ENCODE measurements at places on chromosomes 1 and 21.

- DNase-seq, result no peak
These were observed 34.8 kb upstream of the TENT5C start for GRCh38 chr1:117570988-117571409.

GRCh38 chr1:238384381-238384780 is 493.7 kb upstream of the ZP4 start:
- DNase-seq, result no peak

GRCh38 chr21:39079617-39080016 is 103.6 kb downstream of the PSMG1 start:
- DNase-seq, result no peak

DNA sequence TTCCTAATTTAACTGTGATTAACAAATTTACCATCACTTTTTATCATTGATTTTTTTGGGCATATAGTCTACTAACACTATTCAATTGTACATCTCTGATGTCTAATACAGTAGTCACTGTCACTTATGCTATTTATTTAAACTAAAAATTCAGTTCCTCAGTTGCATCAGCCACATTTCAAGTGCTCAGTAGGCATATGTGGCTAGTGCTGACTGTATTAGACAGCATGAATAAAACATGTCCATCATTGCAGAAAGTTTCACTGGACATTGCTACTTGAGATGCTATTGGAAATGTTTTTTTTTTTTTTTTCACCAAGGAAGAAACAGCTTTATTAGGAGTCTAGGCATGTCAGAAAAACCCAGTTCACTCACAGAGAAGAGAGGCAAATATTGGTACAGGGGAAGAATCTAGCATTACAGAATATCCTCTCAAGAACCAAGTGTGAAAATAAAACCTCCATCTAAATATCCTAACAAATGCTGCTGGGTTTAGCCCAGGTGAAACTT is 108.1 kb upstream of the GNG4 start:
- DNase-seq, result no peak

DNA sequence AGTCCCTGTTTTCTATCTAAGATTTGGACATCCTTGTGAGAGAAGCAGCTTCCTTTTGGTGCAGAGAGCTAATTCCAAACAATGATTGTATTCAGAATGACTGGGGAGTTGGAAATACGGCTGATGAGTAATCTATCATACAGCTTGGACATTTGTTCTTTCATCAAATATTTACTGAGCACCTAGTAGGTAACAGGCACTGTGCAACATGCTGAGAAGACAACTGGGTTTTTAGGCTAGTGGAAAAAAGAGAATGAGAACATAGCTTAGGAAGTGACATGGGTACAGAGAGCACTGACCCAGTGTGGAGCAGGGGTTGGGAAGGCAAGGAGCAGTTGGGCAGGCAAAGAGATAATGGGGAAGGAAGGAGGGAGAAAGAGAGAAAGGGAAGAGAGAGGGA is 87.5 kb downstream of the TBX19 start:
- DNase-seq, result no peak

- DNase-seq, result no peak
These were observed 282.2 kb downstream of the NPHP4 start for GRCh38 chr1:5709976-5710375.

DNA sequence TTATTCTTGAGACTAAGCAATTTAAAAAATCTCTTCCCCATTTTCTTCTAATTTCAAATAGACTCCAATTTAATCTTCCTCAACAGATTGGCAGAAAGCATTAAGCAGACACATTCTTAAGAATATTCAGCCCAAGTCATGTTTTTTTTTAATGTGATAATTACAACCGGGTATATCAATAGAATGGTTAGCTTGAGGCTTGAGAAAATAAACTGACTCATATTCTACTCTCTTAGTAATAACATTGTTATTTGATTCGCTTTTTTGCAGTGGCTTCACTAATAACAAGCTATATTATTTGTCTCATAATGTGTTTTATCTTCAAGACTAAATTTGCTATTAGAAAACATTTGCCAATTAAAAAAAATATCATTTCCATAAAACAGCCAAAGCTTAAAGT is 488.6 kb upstream of the RGS18 start:
- no peak for DNase-seq

- DNase-seq, result no peak
These were observed 42.0 kb upstream of the UBE2U start for GRCh38 chr1:64161357-64161941.

- no peak for DNase-seq
These were observed 7.2 kb upstream of the ETS2 start for GRCh38 chr21:38798481-38798882.

DNA sequence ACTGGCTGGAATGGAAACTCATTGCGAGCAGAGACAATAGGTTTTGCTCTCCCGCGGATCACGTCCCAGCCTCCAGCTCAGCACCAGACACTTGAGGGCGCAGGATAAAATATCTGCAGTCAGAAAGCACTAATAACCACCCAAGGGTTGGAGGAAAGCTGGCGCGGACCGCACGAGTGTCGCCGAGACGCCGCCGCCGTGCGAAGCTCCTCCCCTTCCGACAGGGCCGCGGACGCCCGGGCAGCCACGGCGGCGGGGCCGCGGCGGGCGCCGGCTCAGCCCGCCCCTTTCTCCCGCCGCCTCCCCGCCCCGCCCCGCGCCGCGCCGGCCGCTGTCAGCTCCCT is at the start of gene CMPK1:
Gene CMPK1, plus strand, starts transcription at position 213 of the 344 bp plus-strand sequence. CDS start 156 bp downstream, outside the sequence.
- peak; percentile 55 for DNase-seq

DNA sequence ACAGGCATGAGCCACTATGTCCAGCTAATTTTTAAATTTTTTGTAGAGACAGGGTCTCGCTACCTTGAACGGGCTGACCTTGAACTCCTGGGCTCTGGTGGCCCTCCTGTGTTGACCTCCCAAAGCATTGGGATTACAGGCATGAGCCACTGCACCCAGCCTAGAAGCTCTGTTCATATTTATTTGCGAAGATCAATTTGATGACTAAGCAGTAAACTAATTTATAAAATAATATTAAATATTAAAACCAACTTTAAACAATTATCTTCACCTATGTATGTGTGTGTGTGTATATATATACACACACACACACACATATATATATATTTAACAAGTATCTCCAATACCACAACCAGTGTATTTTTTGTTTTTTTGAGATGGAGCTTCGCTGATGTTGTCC is 4.4 kb downstream of the NADK start:
- no peak for DNase-seq

DNA sequence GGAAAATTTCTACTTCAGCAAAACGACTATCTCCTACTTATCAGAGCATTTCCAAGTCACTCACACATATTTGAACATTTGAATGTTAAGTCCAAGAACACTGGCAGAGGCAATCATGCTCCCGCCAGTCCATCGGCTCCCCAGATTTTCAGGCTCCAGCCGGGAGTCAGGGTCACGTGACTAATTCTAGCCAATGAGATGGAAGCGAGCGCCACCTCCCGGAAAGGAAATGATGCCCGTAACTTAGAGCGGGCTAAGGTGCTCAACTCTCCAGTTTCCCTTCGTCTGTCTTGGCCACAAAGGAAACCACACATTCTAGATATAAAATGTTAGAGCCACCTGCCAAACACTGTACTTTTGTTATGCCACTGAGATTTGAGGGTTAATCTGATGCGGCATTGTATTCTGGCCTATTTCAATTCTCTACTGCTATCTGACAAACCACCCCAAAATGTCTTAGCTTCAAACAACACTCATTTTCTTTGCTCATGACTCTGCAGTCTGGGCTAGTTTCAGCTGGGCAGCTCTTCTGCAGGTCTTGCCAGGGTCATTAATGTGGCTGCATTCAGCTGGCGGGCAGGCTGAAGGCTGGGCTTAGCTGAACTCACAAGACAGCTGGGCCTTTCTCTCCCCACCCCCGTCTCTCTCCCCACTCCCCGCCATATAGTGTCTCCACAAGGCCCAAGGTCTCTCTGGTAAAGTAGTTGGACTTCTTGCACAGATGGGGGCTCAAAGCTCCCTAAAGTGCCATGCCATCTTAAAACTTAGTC is 16.5 kb upstream of the LHX4 start:
- DNase-seq, result peak; percentile 11

DNA sequence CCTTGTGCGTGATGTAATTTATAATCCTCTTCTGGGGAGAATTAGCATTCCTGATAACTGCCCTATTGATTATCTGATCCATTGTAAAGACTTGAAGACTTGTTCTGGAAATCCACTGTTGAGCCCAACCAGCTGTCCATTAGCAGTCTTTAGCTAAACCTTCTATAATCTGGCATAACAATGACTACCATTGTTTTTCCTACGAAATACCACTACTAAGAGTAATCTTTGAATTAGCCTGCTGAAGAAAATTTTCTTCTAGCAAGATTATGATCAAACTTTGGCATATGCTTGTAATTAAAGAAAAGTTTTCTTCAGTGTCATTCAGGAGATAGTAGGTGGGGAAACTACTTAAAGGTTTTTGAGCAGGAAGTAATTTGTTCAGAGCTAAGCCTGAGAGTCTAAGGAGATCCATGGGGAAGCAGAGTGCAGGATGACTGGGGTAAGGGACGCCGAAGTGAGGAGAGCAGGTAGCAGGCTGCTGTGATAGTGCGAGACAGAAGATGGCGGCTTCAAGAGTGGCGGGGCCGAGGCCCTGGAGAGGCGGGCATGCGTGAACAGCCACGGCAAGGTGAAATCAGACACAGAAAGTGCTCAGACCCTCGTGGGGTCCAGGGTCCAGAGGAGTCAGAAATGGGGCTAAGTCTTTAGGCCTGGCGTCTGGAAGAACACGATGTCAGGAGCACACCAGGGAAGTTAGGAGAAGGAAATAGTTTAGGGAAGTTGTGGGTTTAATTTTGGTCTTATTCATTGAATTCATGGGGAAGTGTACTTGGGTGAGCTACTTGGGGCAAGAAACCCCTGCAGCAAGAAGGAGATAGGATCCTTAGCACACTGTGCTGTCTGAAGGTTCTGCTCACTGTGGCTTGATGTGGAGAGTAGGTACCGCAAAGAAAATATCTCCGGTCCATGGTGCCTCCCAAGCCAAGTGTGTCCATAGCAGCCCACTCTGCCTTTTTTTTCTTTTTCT is 112.6 kb upstream of the ADAR start:
- DNase-seq, result no peak

DNA sequence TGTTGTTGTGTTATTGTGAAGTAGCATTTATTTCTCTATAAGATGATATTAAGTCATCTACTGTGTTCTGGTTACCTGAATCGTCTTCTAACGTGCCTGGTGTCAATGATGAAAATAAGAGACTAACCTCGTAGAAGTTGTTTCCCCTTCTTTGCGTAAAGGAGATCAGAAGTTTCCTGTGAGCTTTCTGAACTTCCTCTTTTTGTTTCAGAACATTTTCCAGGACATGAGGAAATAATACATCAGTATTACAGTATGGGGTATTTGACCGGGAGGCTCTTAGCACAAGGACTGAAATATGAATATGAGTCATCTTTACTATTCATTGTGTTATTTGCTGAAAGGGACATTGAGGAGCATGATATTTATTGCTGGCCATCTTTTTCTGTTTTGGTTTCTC is 1.3 kb downstream of the ST6GALNAC3 start:
- DNase-seq, result no peak

DNA sequence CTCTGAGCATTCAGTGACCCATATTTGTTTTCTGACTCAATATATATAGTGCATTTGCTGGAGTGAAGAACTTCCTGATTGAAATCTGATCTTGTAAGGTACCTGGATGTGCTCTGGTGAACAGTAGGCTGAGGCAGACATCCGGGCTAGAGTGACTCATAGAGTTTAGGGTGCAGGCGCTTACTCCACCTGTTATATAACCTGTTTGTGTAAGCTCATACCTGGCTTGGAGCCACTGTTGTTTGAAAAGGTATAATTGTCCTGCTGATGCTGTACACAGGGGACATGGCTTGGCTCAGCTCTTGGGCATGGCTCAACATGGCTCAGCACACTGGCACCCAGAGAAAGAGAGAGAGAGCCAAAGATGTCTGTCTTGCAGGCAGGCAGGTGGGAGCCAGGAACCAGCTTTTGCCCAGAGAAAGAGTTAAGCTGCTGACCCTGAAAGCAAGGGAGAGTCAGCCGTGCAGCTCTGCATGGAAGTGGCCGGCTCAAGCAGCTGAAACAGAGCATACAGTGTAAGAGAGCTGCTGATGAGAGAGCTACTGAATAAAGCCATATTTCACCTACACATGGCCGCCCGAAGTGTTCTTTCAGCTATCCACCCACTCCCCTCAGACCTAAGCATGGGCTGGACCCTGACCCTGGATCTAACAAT is 43.2 kb downstream of the GJA5 start:
- no peak for DNase-seq

GRCh38 chr1:238487931-238488330 is 597.2 kb upstream of the ZP4 start:
- DNase-seq, result no peak

GRCh38 chr1:214154596-214155292 is 126.2 kb upstream of the SMYD2 start:
- no peak for DNase-seq

DNA sequence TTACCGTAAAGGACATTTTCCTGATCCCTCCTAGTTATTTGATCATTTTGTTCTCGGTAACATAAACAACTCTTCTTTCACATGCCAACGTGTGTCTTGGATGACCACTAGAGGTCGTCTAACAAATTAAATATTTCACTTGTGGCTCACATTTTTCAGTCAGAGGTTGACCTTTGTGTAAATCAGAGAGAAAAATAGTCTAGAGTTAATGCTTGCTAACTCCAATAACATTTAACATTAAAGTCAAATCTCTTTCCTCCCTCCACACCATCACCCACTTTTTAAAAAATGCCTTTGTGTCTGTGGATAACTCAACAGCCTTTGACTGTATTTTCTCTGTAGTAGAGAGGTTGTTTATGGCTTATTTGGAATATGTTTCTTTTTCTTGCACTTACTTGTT is 220.5 kb upstream of the B3GALT2 start:
- DNase-seq, result peak; percentile 19

GRCh38 chr1:199776768-199777497 is 250.6 kb upstream of the NR5A2 start:
- no peak for DNase-seq

DNA sequence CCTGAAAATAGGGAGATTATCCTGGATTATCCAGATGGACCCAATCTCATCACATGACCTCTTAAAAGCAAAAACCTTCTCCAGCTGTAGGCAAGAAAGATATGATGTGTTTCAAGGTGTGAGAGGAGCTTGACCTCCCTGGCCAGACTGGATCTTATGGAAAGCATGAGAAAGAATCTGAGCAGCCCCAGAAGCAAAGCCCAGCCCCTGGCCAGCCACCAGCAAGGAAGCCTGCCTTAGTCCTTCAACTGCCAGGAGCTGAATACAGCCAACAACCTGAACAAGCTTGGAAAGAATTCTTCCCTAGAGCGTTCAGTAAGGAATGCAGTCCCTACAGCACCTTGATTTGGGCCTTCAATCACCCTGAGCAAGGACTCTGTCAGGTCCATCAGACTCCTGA is 375.0 kb upstream of the CHRM3 start:
- DNase-seq, result no peak

DNA sequence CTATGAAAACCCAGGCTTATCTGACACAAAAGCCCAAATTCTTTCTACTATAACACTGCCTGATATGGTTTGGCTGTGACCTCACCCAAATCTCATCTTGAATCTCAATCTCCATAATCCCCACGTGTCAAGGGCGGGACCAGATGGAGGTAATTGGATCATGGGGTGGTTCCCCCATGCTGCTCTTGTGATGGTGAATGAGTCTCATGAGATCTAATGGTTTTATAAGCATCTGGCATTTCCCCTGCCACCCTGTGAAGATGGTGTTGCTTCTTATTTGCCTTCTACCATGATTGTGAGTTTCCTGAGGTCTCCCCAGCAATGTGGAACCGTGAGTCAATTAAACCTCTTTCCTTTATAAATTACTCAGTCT is 123.3 kb upstream of the USP24 start:
- no peak for DNase-seq

All from forelimb muscle (tissue), 1 donor.